ENCODE measurements at places on chromosomes 2 and 18.

- no peak for DNase-seq
Observed at GRCh38 chr2:229501051-229501794, 213.1 kb downstream of the DNER start.

DNA sequence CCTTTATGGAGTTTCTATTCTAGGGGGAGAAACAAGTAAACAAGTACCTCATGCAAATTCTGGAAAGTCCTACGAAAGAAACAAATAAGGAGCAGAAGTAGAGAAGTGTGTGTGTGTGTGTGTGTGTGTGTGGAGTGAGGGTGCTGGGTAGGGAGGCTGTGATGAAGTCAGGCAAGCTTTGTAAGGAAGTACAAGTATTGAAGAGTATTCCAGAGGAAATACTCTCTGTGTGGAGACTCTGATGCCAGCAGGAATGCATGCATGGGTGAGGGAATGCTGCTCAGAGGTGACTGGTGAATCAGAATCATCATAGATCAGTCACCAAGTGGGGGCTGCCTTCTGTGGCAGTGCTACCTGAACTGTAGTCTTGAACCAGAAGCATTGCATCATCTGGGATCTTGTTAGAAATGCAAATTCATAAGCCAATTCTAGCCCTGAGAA lies 34.5 kb downstream of the SLC4A3 start:
- no peak for DNase-seq

GRCh38 chr2:195342061-195342460 lies 315.0 kb upstream of the SLC39A10 start:
- no peak for DNase-seq

DNA sequence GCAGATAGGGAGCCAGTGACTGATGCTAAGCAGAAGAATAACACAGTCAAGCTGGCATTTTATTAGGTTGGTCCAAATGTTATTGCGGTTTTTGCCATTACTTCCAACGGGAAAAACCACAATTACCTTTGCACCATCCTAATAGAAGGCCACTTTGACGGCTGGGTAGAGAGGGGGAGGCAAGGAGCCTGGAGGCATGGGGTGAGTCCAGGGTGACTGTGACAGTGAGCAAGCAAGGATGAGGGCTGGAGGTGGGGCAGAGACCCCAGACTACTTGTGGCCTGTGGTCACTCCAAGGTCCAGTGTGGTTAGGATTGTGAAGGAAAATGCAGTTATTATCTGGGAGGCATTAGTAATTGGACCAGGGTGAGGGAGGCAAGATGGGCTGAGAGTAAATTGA lies 389.5 kb downstream of the CLIP4 start:
- DNase-seq, result no peak

DNA sequence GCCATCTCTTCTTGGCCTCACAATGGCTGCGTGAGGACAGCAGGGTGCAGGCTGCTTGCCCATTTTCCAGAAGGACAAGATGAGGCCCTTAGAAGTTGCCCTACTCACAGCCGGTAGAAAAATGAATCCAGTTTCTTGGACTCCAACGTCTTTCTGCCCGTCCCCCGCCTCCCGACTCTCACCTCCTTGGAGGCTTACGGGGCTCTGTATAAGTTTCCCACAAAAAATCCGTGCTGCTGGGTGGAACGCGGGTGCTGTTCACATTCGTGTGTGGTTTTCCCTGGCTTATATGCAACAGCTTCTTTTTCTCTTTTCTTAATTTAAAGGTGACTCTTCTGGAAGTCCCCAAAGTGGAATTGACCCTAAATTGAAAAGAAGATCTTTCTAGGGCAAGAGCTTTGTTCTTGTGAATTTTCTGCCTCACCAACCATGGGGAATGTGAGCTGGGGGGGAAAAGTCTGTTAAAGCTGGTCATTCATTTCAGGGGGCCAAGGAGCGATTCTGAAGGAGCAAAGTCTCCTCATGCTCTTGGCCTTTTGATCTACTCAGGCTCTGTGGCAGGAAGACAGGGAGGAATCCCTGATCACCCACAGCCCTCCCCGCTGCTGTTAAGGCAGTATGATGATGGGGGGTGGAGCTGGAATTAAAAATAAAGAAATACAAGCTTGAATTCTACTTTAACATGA lies 51.3 kb downstream of the DDX1 start:
- DNase-seq, result no peak

DNA sequence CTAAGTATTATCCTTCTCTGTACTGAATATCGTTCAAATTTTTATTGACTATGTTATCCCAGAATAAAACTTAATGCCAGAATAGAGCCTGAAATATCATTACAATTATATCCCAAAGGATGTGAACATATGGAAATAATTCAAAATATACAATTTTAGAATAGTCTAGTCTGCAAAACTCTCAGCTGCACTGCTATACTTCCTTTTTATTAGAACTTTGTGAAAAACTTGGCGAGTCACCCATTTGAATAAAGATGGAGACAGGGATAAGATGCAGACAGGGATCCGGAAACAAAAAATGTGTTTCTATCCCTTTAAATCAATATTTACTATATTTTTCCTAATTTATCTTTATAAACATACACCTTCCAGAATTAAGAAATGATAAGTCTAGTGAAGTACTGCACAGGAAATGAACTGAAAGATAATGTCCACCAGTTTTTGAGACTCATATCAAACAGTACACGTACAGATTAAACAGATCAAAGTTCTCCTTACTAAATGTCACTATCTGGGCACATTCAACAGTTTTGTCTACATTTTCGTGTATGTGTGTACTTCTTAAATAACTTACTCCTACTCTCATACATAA lies 107.8 kb downstream of the MEP1B start:
- no peak for DNase-seq

DNA sequence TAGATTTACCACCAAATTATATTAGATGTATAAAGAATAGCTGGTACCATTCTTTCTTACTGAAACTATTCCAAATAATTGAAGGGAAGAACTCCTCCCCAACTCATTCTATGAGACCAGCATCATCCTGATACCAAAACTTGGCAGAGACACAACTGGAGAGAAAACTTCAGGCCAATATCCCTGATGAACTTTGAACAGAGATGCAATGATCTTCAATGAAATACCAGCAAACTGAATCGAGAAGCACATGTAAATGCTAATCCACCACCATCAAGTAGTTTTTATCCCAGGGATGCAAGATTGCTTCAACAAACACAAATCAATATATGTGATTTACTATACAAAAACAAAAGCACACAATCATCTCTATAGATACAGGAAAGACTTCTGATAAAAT lies 329.8 kb downstream of the RDH14 start:
- DNase-seq, result no peak

DNA sequence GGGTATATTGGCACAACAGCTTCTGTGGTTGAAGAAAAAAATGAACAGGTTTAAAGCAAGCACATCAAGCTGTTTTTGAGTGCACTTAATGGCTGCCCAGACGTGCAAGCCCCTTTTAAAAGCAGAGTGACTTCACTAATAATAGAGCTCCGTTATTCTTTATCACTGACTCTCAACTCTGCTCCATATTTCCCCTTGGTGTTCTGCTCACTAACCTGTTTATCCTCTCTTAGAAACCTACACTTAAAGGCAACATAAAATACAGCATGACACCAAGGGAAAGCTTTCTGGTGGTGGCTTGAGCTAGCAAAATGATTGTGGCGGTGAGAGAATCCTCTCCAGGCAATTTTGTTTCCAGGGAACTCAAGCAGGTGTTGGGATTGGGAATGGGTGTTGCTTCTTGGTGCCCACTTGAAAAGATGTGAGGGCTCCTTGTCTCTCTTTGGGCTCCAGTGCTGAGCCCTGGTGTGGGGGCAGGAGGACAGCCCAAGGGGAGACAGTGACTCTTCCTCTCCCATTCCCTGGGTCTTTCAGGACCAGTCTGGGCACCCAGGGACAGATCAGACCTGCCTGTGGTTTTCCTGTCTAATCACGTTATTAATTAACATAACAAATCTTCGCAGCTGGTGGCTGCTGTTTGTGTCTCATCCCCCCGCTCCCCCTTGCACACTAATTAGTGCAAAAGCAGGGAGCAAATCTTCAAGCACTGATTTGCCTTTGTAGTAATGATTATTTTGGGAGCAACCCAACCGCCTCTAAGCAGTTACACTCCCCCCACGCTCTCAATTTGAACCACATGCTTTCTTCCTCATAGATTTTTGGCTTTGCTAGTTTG lies 289.4 kb upstream of the CXCR4 start:
- no peak for DNase-seq

GRCh38 chr2:167946441-167946841 lies 301.0 kb downstream of the STK39 start:
- DNase-seq, result no peak

- DNase-seq, result no peak
Observed at GRCh38 chr2:174191342-174192074, 56.8 kb downstream of the OLA1 start.

DNA sequence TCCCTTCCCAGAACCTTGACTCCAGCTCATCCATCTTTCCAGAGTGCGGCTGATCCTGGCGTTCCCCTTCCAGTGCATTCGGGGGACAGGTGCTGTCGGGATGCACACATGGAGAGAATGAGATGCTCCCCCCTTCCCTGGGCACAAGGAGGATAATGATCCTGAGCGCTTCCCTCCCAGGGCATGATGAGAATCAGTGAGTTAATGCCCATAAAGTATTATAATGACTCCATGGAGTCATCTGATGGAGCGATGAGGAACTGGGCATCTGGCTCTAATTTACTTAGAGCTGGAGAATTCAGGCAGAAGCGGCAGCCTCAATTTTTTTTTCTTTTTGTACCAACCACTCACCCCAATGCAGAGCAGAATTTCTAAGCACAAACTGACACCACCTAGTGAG lies 79.6 kb upstream of the SKOR2 start:
- no peak for DNase-seq

GRCh38 chr2:187586011-187586641 lies 31.9 kb upstream of the TFPI start:
- DNase-seq, result no peak

DNA sequence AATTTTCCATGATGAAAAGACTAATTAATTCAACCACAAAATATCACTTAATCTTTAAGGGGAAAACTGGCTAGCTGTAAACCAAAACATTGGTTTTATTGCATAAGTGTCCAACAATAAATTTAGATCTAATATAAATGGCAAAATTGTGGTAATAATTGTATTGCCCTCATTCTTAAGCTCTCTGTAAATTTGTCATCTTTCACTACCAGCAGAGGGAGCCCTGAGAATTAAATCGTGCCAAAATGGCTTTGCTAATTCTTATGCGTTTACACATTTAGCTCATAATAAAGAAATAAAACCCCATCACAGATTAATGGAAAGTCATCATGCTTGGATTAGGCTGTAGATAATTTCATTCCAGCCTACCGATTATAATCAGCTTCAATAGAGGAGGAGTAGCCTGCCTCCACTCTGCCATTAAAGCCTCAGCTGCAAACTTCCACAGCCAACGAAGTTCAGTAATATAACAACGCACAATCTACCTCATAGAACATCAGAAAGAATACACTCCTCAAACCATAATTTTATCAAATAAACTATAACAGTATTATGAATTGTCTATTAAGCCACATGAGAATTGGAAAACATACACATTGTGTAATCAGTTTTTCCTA lies 70.0 kb upstream of the ATP5MC3 start:
- no peak for DNase-seq

GRCh38 chr2:212145121-212145520 lies 393.5 kb downstream of the ERBB4 start:
- no peak for DNase-seq

DNA sequence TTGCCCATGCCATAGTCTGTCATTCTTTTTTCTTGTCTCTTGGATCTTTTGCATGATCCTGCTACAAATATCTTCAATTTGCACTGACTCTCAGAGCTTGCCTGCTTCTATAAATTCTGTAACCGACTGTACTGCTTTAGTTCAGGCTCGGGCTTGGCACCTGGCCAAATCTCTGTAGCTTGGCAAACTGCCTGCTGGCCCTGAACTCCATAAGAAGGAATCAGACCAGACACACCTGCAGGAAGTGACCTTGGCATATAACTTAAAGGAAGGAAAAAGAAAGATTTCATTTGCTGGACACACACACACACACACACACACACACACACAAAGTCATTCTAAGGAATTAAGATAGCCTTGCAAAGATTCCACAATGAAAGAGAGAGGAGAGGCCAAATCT lies 291.2 kb upstream of the DDX18 start:
- DNase-seq, result peak; percentile 70

- DNase-seq, result no peak
Observed at GRCh38 chr2:27690052-27690451, 26.4 kb downstream of the SLC4A1AP start.

GRCh38 chr2:201890453-201890852 lies 84.1 kb downstream of the CDK15 start:
- no peak for DNase-seq

DNA sequence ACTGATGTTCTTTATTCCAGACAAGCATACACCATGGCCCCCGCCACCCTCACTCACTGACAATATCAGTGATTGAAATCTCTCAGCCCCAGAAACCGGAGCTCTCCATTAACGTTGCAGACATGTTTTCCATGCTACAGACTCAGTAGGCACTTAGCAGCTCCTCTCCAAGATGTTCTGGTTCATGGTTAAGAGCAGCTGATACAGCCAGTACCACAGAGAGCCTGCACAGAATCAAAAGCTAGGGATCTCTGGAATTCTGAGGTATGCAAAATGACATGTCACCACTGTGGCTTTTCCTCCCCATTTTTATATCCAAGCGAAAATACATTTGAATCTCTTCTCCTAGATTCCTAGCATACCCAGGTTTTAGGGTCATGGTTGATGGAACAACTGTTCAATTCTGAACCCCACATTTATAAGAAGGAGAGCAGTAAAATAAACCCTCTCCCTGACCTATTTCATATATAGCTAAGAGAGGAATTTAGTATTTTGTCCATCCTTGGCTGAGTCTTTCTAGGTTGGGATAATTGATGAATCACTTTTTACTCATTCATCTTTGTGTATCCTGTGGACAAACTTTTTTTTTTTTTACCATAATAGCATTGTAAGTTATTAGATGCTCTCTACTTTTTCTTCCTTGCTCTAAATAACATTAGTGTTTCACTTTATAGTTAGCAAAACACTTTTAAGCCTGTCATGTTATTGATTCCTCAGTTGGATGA lies 488.4 kb upstream of the PIK3C3 start:
- DNase-seq, result no peak

GRCh38 chr2:208064220-208064961 lies 39.1 kb upstream of the PLEKHM3 start:
- DNase-seq, result no peak

DNA sequence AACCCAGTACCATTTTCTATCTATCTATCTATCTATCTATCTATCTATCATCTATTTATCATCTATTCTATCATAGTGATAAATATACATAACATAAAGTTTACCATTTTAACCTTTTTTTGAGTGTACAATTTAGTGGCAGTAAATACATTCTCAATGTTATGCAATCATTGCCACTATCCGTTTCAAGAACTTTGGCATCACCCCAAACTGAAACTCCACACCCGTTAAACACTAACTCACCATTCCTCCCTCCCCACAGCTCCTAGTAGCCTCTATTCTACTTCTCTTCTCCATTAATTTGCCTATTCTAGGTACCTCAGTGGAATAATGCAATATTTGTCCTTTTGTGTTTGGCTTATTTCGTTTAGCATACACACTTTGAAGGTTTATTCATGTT lies 82.5 kb upstream of the KCNE4 start:
- DNase-seq, result no peak

DNA sequence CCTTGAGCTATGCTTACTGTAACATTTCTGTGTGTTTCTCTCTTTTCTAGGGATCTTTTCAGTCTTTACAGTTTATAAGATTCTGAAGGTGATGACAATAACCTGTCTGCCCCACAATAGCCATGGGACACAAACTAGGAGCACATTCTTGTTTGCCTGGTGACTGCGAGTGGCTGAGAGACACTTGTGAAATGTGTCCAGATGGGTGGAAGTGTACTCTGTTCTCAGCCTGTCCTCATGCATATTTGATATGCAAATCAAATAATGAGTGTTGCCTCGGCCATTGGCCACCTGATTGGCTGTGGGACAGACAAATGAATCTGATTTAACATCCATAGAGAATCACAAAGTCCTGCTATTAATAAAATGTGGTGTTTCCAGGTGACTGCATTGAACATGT lies 246.2 kb downstream of the HNMT start:
- DNase-seq, result no peak
